ENCODE measurements at places on chromosomes 7 and 10.

DNA sequence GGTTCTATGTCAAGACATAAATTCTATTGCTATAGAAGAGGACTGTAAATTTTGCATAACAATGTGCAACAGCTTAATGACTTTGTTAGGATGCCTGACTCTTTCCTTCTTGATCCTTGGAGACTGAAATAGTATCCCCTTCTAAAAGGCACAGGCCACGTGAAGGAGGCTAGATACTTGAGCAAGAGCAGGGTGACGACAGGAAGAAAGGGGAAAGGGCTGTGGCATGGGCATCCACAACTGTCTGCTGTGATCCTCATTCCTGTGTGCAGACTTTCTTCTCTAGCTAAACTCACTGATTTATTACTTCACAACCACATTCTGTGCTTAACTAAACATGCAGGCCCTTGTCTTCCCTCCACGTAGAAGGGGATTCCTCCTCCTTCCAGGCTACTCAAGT lies 1111.8 kb upstream of the C7orf33 start:
- no peak for DNase-seq

DNA sequence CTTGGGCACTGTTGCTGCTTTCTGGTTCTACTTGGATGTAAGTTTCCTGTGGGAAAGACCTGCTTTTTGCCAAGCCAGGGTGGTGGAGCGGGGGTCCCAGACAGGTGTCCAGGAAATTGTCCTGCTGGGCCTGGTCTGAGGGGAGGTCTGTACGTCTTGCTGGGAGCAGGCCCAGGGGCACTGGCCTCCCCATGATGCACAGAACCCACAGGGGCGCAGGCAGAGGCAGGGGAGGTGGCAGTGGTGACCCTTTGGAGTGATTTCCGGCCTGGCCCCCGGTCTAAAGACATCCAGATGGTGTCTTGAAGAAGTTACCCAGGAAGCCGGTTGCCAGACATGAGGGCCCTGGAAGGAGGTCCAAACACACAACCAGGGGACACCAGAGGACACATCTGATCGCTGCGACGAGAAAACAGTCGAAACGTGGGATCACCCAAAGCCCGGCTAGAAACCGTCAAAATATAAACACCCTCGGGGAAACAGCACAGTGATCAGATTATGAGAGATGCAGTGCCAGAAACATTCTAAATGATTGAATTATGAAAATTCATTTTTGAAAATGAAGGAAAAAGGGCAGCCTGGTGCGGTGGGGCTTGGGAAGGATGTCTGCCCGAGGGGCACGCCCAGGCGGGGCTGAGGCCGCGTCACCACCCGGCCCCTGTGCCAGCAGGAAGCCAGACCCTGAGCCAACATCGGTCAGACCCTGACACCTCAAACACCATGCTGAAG lies 59.6 kb downstream of the TMEM270 start:
- no peak for DNase-seq

GRCh38 chr10:71878327-71879034 lies 27.4 kb upstream of the PSAP start:
- DNase-seq = peak; percentile 70

DNA sequence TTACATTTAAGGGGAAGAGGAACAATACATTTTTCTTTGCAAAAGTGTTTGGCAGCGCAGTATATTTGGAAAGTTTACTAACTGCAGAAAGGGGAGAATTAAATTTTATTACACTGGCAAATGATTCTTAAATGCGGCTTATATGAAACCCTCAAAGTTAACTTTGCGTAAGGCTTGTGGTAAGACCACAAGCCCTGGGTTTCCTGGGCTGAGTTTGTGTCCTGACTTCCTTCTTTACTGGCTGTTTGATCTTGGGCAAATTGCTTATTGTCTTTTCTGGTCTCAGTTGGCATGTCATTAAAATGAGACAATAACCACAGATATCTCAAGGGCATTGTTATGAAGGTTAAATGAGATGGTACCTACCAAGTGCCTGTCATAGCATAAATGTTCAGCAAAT lies 106.8 kb downstream of the GLRX3 start:
- DNase-seq = no peak

- DNase-seq = no peak
Measured at GRCh38 chr10:67839951-67840350, 2.0 kb upstream of the DNAJC12 start.

Data from GDM1 (cell line).